ENCODE measurements at places on chromosomes 7 and 10.

DNA sequence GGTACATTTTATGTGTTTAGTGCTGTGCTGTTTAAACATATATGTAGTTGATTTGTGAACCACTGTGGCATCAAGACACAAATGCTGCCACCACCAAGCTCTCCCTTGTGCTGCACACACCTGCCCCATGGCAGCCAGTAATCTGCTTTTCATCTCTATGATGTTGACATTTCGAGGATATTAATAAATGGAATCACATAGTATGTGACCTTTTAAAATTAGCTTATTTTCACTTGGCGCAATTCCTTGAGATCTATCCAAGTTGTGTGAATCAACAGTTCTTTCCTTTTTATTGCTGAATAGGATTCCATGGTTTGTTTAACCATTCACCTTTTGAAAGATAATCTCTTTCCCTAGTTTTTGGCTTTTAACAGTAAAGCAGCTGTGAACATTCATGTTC lies 73.1 kb downstream of the BMPR1A start:
- no peak for DNase-seq

DNA sequence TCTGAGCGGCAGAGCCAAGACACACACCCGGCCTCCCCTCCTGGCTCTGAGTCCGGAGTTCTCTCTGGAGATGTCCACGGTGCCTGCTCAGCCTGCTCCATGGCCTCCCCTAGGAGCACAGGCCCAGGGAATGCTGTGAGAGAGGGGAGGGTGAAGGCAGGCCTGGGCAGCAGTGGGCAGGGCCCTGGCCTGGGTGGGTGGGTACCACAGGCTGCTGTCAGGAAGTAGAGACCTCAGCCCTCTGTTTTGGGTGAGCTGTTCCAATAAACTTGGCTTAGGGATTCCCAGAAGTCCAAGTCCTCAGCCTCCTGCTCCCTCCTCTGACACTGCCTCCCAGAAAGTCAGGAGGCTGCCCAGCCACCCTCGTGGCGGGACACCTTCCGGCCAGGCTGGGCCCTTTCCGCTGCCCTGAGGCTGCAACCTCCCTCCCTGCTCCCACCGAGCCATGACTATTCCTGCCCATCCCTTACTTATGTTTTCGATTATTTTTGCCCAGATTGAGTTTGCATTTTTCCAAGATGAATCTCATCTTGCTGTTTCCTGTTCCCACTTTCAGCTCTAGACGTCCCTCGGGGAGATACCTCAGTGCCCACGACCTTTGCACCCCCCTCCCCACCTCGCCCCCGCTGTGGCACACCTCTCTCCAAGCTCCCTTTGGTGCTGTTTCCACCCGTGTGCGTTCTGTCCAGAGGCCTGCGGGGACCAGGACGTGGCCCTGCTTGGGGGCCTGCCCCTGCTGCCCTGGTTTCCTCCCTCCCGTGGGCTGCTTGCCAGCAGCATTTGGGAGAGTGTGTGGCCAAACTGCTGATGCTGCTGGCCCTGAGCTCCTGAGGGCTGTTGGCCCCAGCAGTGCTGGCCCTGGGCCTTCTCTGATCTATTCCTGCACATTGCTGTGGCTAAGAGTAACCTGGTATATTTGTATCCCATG lies 5.8 kb upstream of the POLM start:
- DNase-seq: no peak

GRCh38 chr7:22318376-22318775 lies 38.6 kb downstream of the RAPGEF5 start:
- DNase-seq: no peak

DNA sequence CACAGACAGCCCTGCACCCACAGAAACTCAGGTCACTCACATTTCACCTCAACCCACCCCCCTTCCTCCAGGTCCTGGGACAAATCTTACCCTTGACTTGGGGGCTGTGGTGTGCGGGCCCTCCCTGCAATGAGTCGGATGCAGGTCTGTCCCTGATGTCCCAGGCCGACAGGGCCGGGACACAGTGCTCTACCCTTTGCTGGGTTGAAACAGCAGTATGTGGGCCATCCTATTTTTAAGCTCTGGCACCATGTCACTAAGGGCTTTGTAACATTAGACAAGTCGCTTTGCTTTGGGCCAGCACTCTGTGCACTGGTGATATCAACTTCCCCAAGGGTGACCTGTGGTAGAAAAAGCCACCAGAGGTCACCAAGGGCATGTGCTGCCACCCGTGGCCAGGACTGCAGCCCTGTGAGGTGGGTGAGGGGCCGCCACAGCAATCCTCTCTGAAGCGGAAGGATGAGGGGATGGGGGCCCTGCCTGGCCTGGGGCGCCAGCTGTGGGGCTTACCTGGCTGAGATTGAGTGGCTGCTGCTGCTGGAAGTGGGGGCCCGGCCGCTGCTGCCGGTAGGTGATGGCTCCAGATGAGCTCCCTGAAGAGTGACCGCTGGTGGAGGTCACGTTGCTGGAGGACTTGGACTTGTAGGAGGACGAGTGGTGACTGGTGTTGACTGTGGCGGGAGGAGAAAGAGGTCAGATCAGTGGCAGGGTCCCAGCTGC lies 51.3 kb downstream of the CLEC2L start:
- DNase-seq: no peak

- no peak for DNase-seq
Measured at GRCh38 chr10:94439275-94439861, 37.0 kb downstream of the TBC1D12 start.

DNA sequence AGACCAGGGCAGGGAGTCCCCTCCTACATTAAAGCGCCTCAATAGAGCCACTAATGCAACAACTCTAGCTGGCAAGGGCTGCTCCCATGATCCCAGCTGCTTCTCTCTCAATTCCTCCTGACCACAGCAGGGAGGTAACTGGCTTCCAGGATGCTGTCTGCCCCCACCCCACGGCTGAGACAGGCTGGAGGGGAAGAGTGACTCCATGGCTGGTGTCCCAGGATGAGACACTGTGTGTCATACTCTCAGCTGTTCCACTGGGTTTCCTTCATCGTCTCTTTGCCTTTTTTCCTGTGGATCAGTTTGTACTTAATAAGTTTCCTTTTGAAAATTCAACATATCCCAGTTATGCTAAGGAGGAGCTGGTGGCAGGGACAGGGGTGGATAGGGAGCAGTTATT lies 27.7 kb upstream of the MYH16 start:
- DNase-seq: no peak

DNA sequence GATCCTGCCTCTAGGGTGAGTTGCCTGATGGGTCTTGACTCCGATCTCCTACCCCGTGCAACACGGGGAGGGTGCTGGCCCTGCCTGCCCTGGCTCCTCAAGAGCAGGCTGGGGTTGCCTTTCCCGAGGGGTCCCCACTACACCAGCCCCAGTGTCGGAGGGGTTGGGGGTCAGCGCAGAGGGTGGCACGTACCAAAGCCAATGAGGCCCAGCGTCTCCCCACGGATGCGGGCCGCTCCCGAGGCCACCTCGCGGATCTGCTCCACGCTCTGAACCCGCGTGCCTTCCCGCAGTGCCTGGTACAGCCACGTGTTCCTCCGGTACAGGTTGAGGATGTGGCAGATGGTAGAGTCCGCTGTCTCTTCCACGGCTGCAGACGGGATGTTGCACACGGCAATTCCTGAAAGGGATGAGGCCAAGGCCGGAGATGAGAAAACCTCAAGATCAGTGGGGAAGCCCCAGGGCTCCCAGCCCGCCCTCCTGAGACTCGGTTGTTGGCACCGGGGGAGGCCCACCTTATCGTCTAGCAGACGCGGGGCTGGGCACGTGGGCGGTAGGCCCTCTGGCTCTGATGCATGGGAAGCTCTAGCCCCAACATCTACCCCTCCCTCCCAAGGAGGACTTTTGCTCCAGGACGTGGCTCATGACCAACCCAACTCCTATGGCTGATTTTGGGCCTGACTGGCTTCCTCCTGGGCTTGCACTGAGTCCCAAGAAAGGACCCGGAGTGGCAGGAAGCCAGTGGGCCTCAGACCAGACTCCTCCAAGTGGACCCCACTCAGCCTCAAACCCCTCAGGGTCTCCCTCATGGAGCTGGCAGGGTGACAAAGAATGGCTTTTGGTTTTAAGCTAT lies 56.1 kb downstream of the ZRANB1 start:
- DNase-seq: no peak

GRCh38 chr7:128321044-128321422 lies 22.7 kb downstream of the RBM28 start:
- DNase-seq: no peak

- no peak for DNase-seq
Measured at GRCh38 chr7:134514106-134514505, 13.3 kb upstream of the AKR1B10 start.

- DNase-seq: no peak
Measured at GRCh38 chr7:158255558-158255957, 332.1 kb downstream of the PTPRN2 start.

DNA sequence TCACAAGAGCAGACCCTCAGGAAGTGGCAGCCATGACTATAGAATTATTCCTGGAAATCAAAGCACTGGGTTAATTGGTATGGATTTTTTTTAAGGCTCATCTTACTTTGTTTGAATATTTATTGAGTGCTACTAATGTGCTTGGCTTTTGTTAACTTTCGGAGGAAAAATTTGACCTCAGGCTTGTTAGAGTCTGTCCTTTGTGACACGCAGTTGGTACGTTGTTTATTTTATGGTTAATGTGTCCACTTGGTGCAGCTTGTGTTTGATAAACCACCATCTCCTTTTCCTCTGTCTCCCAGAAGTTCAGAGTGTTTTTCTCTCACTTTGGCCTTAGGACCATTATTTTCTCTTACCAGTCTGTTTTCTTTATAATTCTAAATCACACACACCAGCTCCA lies 268.6 kb downstream of the SDK1 start:
- no peak for DNase-seq

DNA sequence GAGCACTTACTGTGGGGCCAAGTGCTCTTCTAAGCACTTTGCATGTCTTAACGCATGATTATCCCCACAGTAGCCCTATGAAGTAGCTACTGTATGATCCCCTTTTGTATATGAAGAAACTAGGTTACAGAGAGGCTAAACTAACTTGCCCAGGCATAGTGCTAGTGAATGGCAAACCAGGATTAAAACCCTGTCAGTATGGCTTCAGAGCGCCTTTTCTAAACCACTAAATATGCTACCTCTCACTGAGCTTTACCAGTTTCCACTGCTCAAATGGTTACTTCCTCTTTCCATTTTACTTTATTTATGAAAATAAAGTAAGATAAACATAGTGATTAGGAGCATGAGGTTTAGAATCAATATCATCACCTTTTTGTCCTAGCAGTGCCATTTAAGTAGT lies 73.6 kb downstream of the PODXL start:
- DNase-seq: no peak

GRCh38 chr7:128347647-128348097 lies 4.0 kb upstream of the RBM28 start:
- peak; percentile 43 for DNase-seq

GRCh38 chr10:113047963-113048781 lies 98.1 kb downstream of the TCF7L2 start:
- no peak for DNase-seq

- DNase-seq: no peak
Measured at GRCh38 chr7:12655161-12655560, 32.3 kb upstream of the ARL4A start.

DNA sequence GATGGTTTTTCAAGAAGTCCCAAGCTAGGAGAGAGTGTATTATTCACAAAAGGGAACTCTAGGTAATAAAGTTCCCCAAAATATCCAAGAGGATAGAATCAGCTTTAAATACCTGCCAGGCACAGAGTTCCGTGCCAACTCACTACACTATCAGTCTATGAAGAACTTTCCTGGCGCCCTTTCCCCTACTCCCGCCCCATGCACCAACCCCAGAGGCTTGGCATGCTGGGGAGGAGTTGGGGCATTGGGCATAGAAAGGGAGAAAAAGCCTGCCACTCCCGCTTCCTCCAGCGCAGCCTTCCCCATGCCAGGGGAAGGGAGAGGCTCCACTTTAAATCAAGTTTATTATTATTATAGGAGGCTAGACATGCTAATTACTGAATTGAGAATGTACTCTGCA lies 54.9 kb downstream of the ZNF800 start:
- DNase-seq: no peak

GRCh38 chr7:18202315-18203045 lies 174.8 kb upstream of the PRPS1L1 start:
- DNase-seq: no peak

DNA sequence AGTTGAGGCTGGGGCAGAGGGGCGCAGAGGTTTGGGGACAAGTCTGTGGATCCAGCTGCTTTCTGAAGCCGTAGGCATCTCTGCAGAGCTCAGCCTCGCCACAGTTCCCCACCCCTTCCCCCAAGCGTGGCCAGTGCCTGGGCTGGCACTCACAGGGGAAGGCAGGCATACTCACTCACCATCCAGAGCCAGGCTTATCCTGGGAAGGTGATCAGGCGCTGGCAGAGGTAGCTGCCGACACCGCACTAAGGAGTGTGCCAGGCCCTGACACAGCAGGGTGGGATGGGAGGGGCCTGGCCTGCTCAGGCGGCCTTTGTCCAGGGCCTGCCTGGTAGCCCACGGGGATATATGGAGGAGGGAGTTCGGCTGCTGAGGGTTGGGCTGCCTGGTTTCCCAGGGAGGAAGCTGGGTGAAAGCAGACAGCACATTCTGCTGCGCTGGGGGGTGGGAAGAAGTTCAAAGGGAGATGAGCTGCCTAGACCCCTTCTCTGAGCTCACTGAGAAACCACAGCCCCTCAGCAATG lies 15.9 kb downstream of the VSIR start:
- DNase-seq: no peak

DNA sequence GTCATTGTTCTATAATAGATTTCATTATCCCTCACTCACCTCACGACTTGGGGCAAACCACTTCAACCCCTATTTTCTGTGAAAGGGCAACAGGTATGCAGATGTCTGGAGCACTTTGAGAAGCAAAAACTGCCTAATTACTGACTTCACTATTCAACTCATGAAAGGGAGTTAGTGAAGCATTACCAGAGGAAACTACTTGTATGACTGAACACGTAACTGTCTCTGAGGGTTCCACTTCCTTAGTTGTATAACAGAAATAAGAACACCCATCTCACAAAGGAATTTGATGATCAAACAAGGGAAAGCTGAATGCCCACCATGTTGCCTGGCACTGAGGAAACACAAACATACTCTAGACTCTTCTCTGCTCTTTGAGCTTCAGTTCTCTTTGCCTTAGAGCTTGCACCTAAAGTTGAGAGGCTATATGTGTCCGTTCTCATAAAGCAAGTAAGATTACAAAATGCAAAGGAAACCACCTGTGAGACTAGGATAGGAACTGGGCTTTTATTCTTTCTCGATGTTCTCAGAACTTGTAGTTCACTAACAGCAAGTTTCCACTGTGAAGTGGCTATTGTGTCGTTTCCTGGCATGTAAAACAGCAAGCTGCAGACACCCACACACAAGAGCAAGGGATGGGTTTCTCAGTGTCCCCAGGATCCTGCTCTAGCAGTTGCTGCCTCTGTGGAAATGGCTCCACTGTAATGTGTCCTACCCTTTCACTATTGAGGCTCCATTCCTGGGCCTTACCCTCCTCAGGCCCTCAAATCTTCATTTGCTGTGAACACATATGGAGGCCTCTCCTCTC lies 2.6 kb downstream of the TMEM243 start:
- no peak for DNase-seq

GRCh38 chr7:1847260-1848001 lies 177.4 kb downstream of the ELFN1 start:
- DNase-seq: peak; percentile 6

- no peak for DNase-seq
Measured at GRCh38 chr10:5418584-5418983, 6.2 kb downstream of the NET1 start.

- DNase-seq: no peak
Measured at GRCh38 chr7:52074912-52075311, 758.3 kb upstream of the COBL start.

GRCh38 chr10:12757351-12757750 lies 244.2 kb downstream of the CCDC3 start:
- DNase-seq: no peak

Data from retina (tissue), 1 donor.